ENCODE measurements at places on chromosomes 1 and 21. TPM values are rescaled to one million over a fixed set of nuclear protein-coding genes. Genes with fewer than 3 reads are reported as not detected.

NR1I3 gene
- not detected for total RNA-seq

- DNase-seq = no peak
These were observed 38.9 kb downstream of the RTCA start for GRCh38 chr1:100304921-100305320.

- DNase-seq = peak; percentile 77
These were observed 28.8 kb upstream of the SLC19A1 start for GRCh38 chr21:45570826-45571601.

GRCh38 chr1:2607641-2608091 lies 21.1 kb downstream of the PRXL2B start:
- DNase-seq = peak; percentile 12

DNA sequence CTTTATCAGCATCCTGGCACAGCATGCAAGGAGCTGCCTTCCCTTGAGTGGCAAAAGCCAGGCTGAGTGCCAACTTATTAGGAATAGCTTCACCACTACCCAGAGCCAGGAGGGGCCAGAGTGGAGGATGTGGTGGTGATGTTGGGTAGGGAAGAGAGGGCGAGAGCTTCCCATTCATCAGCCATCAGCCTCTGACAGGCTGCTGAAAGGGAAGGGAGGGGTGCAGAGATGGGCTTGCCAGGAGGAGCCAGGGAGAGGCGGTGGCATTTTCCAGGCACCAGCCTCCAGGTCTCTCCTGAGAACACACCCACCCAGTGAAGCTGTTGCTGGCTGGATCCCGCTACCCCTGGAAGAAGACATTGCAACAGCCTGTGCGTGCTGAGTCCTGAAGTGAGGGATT lies 168.5 kb downstream of the ACTL8 start:
- no peak for DNase-seq

MAN1C1 gene
- 23.7 TPM for total RNA-seq

GRCh38 chr1:174964261-174964971 lies 35.3 kb upstream of the CACYBP start:
- no peak for DNase-seq

TMEM125 gene
- 1.3 TPM for total RNA-seq

IL10 gene
- total RNA-seq = 7.3 TPM

- no peak for DNase-seq
These were observed 859.3 kb downstream of the KCNT2 start for GRCh38 chr1:195748969-195749368.

DNA sequence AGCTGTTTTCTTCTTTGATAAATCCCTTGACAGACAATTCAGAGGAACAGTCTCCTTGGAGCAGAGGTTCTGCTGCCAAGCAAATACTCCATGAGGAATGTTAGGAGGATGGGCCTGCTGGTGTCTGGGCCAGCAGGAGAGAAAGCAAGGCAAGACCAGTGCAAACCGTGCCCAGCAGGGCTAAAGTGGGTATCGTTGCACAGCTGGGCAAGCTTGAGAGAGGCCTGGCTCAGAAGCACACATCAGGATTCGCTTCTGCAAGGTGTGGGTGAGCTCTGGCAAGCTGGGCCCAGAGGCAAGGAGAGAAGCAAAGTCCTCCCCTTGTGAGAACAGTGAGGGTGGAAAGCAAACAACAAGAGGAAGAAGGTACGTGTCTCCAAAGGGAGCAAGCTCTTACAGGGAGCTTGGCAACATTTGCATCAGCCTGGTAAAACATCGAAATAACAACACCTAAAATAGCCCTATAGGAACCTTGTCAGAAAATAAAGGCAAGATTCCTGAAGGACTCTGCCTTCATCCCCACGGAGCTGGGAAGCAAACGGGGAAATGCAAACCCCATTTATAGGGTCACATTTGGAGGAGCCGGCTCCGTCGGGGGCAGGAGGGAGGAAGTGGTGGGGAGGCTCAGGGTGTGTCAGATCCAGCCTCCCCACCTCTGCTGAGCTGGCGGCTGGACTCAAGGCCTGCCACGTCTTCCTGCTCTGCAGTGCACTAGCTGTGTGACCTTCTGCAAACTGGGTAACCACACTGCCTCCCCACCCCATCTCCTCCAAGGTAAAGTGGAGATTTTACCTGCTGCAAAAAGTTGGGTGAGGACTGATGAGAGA lies 62.3 kb upstream of the HIVEP3 start:
- no peak for DNase-seq

INSRR gene
- 0.08 TPM for total RNA-seq

GRCh38 chr1:160708118-160708517 lies 3.5 kb downstream of the CD48 start:
- no peak for DNase-seq

TMPRSS2 gene
- not detected for total RNA-seq

DNA sequence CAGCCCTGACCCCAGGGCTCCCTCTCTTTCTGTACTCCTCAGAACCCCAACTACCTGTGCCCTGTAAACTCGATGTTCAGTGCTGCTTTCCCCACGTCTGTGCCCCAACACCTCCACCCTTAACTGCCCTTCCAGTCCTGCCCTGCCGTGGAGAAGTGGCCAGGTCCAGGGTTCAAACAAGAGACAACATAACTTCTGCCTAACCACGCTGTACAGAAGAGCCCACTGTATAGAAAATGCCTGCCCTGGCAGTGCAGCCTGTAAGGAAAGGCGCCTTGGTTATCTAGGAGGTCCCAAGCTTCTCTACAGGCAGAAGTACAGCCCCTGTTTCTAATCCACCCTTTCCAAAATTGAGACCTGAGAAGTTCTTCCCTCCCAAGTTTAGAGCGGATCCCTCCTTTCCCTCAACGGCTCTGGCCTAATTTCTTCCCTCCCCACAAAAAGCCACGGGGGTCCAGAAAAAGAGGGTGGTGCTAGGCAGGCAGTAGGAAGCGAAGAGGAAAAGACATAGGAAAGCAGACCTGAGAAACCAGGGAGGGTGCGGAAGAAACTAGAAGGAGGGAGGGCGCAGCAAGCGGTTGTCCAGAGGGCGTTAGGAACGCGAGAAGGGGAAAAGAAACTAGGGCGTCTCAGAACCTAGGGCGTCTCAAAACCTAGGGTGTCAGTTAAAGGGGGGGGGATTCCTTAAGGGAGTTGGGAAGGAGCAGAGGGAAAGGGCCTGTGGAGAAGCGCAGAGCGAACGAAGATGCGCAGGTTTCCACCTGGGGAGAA lies 3.2 kb downstream of the DMRTA2 start:
- DNase-seq = no peak

DNA sequence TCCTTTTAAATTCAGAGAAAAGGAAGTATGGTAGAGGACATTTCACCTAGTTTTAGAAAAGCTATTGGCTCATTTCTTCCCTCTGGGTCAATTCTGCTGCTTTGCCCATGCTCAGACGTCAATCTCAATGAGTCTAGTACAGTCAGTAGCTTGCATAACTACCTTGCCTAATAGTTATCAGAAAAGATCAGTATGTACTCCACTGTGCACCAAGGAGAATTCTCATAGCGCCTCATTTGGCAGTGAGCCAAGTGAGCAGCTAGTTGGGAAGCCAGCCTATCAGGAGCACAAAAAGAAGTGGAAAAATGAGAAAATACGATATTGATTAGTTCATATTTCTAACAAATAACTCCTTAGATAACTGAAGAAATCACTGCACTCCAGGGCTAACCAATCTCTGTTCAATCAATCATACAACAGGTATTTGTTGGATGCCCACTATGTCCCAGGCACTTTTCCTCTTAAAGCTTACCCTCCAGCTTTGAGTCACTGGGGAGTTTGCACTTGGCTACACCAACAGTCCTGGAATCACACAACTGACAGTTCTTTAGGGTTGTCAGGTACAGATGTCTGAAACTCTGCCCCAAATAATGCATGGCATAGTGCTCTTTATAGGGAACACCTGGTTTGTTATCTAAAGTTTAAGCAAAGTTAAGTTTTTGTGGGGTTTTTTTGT lies 50.2 kb downstream of the PRDX6 start:
- peak; percentile 88 for DNase-seq

- no peak for DNase-seq
These were observed 32.2 kb downstream of the POFUT2 start for GRCh38 chr21:45255381-45256020.

PROK1 gene
- 0.76 TPM for total RNA-seq

MYOG gene
- total RNA-seq = not detected

DR1 gene
- total RNA-seq = 33.9 TPM

ELOA gene
- 33.5 TPM for total RNA-seq

GRCh38 chr1:177812650-177813049 lies 157.2 kb downstream of the SEC16B start:
- DNase-seq = no peak

GRCh38 chr1:25008192-25008485 lies 78.1 kb upstream of the RUNX3 start:
- DNase-seq = no peak

DNA sequence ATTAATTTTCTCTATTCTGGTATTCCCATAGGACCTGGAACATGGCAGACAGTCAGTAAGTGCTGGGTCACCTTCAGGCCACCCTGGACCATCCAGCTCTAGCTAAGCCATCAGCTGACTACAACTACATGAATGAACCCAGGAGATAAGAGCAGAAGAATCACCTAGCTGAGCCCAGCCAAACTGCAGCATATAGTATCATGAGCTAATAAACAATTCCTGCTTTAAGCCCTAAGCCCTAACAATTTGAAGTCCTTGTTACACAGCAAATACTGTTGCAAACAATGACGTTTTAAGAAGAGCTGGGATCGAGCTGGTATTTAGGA lies 14.2 kb upstream of the CITED4 start:
- DNase-seq = no peak

PHACTR4 gene
- total RNA-seq = 32.8 TPM

RPTN gene
- not detected for total RNA-seq

SFT2D2 gene
- total RNA-seq = 38.1 TPM

DNA sequence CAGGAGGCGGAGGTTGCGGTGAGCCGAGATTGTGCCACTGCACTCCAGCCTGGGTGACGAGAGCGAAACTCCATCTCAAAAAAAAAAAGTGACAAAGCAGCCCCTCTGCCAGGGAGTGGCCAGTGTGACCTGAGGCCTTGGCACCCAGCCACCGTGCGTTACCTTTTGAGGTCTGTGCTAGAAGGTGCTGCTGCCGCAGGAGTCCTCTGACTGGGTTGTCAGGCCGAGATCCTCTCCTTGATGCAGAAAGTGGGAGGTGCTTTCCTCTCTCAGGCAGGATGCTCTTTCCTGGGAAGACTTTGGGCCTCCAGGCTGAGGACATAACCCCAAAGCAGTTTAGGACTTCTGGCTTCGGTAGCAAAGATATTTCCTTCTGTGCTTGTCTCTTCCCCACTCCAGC lies 280.5 kb upstream of the VAMP3 start:
- DNase-seq = no peak

S100A2 gene
- 0.33 TPM for total RNA-seq

GRCh38 chr21:34522284-34522683 lies 10.3 kb upstream of the KCNE1 start:
- no peak for DNase-seq

GRCh38 chr1:113797472-113797871 lies 14.8 kb downstream of the RSBN1 start:
- no peak for DNase-seq

GRCh38 chr1:30321246-30321910 lies 402.0 kb downstream of the MATN1 start:
- no peak for DNase-seq

LRRC39 gene
- 26.4 TPM for total RNA-seq

Measured in adrenal gland (tissue), 19 donors.